ENCODE measurements at places on chromosomes 6 and 20. TPM values are rescaled to one million over a fixed set of nuclear protein-coding genes. Genes with fewer than 3 reads are reported as not detected.

Gene DNAJC5
- 32.8 TPM for total RNA-seq

Gene THBD
- total RNA-seq: 0.43 TPM

Gene SF3B5
- 206 TPM for total RNA-seq

Gene CST3
- 53.2 TPM for total RNA-seq

Gene ULBP2
- not detected for total RNA-seq

Gene OR2J3
- not detected for total RNA-seq

Gene FAM83C
- not detected for total RNA-seq

Gene HSD17B8
- 3.3 TPM for total RNA-seq

Gene MYB
- total RNA-seq: 7.6 TPM

Gene GTF2H4
- 49.5 TPM for total RNA-seq

Gene ZSCAN23
- 5.3 TPM for total RNA-seq

Gene HM13
- total RNA-seq: 118 TPM

Gene AKAP7
- total RNA-seq: 16.9 TPM

Gene ELOVL4
- 15.1 TPM for total RNA-seq

Gene CTAGE9
- not detected for total RNA-seq

Gene GFOD1
- 8.8 TPM for total RNA-seq

Gene RIPPLY2
- 1.9 TPM for total RNA-seq

Gene EEF1A2
- 27.9 TPM for total RNA-seq

Gene STX11
- total RNA-seq: 0.21 TPM

Gene UNC5CL
- total RNA-seq: 1.3 TPM

Gene RFX6
- not detected for total RNA-seq

Gene MYLK4
- 0.13 TPM for total RNA-seq

Gene CST5
- total RNA-seq: not detected

Gene BEND3
- 38.8 TPM for total RNA-seq

Gene TRIM10
- total RNA-seq: not detected

Gene TMEM244
- not detected for total RNA-seq

Gene RHAG
- total RNA-seq: not detected

Gene SAPCD1
- total RNA-seq: 5.9 TPM

Gene OR2B6
- not detected for total RNA-seq

Gene CNBD2
- total RNA-seq: 1.8 TPM

Gene DLL1
- 3.8 TPM for total RNA-seq
